ENCODE measurements at places on chromosomes 16 and 17.

- DNase-seq: no peak
Measured at GRCh38 chr16:84753412-84754326, 53.9 kb downstream of the USP10 start.

DNA sequence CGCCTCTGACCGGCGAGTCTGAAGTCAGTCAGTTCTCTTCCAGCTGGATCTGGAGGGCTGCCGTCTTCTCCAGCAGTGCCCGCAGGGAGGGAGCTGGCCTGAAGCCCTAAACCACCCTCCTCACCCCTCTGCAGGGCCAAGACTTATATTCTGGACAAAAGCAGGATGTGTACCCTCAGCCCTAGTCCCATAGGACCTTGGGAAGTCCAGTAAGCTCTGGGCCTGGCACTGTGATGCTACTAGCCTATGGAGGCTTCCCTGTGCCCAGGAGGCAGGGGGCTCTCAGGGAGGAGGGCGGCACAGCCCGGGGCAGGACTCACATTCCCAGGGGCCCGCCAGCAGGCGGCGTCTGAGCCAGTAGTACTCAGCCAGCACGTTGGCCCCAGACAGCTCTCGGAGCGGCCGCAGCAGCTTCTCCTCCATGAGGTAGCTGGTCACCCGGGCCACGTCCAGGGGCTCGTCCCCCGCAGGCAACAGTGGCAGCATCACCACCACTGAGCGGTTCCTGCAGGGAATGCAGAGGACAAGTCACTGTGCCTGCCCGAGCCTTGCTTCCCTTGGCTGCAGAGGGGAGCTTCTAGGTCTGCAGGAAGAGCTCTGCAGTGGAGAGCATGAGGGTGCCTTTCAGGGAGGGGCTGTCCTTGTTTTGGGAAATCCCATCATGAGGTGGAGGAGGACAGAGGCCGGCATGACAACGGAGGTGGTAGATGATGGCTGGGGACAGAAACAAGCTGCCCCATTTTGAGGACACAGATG lies 41.7 kb downstream of the RMI2 start:
- no peak for DNase-seq

- DNase-seq: no peak
Measured at GRCh38 chr16:63922560-63922959, 1199.3 kb downstream of the CDH11 start.

GRCh38 chr17:80945736-80946135 lies 45.9 kb upstream of the CHMP6 start:
- no peak for DNase-seq

- no peak for DNase-seq
Measured at GRCh38 chr16:48537909-48538745, 71.9 kb downstream of the N4BP1 start.

- DNase-seq: no peak
Measured at GRCh38 chr17:16623282-16623681, 30.4 kb downstream of the ZNF624 start.

DNA sequence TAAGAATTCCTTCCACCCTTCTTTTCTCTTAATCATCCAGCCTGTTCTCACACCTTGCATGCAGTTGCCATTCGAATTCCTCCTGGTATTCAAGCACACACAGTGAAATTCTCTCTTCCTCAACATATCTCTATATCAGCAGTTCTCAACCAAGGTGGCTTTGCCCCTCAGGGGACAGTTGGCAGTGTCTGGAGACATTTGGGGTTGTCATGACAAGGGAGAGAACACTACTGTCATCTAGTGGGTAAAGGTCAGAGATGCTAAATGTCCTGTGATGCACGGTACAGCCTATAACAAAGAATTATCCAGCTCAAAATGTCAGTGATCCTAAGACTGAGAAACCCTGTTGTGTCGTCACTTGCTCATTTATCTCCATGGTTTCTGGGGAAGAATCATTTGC lies 94.8 kb upstream of the CPHXL start:
- no peak for DNase-seq

Data from stimulated activated CD8-positive, alpha-beta memory T cell treated with anti-CD3 and anti-CD28 coated beads, Interleukin-7, amount 100 ng/mL, for 1 hour (primary cell).